Right renal cortex interstitium (tissue), 3 donors: ENCODE measurements at places on chromosomes 3 and 15.

DNA sequence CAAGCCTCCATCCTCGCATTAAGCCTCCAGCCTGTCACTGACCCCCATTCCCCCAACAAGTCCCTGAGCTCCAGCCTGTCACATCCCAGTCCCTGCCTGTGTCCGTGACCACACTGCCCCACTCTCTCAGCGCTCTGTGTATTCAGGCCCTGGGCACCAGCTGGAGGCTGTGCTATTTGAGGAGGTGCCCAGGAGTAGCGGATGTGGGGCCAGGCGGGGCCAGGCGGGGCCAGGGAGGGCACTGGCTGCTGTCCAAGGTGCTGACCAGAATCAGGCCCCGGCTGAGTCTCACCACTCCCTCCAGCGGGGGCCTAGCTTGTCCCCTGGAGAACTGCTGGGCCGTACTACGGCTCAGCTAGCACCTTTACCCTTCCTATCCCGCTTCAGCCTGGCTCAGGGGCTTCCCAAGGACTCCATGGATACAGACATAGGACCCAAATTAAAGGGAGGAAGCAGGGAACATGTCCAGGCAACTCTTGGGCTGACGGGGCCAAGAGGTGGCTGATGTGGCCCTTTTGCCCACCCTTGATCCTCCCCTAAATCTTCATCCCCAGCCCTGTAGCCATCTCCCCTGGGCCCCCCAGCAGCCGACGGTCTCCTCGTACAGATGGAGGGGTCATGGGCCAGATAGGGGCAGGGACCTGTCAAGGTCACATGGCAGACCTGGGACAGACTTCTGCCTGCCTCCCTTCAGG, 1.1 kb downstream of the HHATL start:
- peak; percentile 41 for DNase-seq

DNA sequence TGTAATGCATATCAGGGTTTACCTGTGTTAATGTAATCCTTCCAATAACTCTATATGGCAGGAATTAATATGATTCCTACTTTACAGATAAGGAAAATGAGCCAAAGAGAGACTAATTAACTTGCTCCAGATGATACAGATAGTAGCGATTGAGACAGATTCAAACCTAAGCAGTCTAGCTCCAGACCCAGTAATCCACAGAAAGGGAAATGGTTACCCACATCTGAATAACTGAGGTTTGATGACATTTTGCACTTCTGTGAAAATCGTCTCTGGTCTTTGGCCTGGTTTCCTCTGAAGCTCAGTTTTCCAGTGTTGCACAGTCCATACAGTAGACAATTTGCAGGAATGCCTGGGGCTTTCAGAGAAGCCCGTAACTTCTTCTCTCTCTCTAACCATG, 177.1 kb upstream of the UMPS start:
- no peak for DNase-seq

DNA sequence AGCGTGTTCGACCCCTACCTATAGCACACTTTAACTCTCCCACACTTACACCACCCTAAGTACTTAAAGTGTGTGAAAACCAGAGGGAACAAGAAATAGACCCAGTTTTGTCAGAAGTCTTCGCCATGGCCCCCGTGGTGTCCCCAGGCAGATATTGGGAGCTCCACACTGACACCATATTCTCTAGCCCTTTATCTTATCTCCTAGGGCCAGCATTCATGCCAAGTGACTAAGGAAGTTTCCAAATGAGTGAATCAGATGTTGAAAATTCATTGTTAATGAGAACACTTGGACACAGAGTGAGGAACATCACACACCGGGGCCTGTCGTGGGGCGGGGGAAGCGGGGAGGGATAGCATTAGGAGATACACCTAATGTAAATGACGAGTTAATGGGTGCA, 31.8 kb downstream of the P3H2 start:
- DNase-seq: no peak

DNA sequence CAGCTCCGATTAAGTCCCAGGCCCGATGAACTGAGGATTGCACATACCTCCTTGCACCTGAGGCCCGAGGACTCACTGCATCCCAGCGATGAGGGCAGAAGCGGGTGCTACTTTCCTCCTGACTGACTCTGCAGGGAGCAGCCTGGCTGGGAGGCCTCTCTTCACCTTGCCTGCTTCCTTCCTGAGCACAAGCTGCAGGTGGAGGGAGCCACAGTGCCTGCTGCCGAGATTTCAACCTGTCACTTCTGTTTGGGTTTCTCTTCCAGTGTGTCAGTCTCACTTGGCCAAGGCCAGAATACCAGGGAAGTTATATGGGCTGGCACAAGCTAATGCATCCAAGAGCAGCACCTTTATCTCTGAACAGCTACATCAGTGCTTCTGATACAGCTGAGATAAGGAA, 185.4 kb downstream of the NTRK3 start:
- no peak for DNase-seq

DNA sequence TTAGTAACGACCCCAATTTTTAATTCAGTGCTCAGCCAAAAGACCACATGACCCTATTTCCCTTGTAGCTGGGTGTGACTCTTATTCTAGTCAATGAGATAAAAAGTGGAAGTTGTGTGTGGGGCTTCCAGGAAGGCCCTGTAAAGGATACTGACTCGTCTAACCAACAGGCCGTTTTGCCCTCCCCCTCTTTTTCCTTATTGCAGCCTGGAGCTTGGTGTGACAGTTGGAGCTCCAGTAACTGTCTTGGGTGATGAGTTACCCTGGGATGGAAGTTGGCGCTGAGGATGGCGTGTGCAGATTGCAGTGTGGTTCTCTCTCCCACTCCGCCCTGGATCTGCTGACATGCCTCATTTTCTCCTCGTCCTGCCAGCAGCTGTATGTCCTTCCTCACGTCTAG, 209.3 kb upstream of the PROK2 start:
- DNase-seq: no peak

DNA sequence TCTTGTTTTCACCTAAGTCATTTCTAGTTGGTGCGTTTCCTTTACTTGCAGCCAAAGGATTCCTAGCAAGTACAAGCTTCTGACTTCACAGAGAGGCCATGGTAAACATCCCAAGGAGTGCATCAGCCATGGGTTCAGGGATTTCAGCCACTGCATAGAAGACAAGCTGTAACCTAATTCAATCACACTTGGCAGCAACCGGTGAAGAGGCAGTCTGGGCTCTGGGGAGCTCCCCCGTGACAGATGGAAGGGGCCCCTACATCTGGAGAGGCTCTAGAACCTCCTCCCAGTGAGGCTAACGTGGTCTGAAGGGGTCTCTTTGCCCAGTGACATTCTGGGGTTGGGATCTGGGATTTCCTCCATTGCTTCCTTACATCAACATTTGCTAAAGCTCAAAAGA, 8.4 kb upstream of the SNRPA1 start:
- no peak for DNase-seq

GRCh38 chr3:98612996-98613517, 19.6 kb upstream of the CPOX start:
- DNase-seq: no peak
